Stimulated activated CD4-positive, alpha-beta T cell treated with anti-CD3 and anti-CD28 coated beads, Interleukin-1b, Interleukin-23, amount 100 ng/mL, for 1 hour (primary cell): ENCODE measurements at places on chromosomes 12 and 14.

DNA sequence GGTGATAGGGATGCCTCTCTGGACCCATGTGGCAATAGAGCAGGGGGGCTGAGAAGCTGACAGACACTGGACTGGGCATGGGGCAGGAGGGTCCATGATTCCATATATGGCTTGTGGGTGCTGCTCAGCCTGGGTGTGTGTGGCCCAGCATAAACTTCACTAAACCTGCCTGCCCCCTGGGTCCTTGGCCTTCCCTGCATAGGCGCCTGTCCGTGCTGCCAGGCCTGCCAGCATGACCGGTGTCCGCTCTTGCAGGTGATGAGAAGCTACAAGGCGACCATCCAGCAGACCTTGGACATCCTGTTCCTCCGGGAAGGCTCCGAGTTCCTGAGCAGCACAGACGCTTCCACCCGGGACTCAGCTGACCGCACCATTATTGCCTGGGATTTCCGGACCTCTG lies 61.6 kb downstream of the BEGAIN start:
- DNase-seq = no peak

- no peak for DNase-seq
These were observed 71.7 kb downstream of the ANO2 start for GRCh38 chr12:5873281-5873919.

DNA sequence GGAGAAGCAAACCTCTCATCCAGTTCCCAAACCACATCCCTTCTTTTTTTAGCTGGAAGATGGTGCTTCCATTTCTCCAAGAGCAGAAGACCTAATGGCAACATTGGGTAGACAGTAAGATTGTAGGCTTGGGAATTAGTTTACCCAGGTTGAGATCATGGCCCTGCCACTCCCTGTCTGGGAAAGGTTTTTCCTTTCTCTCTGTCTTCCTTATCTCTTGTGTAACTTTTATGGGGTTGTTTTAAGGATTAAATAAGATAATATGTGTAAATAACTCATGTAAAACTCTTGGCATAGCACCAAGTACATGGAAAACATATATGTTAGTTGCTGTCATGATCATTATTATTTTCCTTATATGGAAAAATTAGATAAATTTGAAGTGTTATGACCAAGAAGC lies 23.2 kb upstream of the PSMA6 start:
- no peak for DNase-seq

- no peak for DNase-seq
These were observed 53.1 kb downstream of the PPP1R36 start for GRCh38 chr14:64602826-64603225.

GRCh38 chr14:61599942-61600341 lies 95.4 kb upstream of the HIF1A start:
- DNase-seq = no peak

DNA sequence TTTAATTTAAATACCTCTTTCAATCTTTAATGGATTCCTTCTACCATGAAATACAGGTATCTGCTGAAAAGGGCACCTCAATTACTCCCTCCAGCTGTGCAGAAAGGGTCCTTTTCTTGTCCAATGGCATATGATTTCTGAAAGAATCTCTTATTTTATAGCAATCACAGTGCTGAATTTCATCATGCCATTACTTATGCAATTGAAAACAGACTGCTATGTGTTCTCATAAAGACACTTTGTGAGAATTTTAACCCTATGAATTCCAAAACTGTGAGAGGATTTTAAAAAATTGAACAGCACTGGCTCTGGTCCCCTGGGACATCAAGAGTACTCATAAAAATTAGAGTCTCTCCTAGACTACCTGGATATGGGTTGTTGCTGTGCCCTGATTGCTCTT lies 45.9 kb upstream of the CNOT2 start:
- no peak for DNase-seq

DNA sequence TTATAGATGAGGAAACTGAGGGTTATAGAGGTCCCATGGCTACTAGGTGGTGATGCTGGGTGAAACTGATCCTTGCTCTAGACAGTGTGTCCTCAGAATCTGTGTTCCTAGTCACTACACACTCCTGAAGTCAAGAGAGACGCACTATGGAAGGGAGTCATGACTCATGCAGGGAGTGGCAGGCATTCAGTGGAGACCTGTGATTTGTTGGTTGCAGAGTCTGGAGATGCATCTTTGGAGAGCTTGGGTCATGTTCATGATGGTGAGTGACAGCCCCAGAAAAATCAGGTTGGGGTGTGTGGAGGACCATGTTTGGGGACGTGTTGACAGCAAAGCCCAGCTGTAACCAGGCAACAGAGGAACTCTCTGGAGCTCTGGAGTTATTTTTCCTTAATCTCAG lies 38.0 kb upstream of the FBXO21 start:
- DNase-seq = no peak

DNA sequence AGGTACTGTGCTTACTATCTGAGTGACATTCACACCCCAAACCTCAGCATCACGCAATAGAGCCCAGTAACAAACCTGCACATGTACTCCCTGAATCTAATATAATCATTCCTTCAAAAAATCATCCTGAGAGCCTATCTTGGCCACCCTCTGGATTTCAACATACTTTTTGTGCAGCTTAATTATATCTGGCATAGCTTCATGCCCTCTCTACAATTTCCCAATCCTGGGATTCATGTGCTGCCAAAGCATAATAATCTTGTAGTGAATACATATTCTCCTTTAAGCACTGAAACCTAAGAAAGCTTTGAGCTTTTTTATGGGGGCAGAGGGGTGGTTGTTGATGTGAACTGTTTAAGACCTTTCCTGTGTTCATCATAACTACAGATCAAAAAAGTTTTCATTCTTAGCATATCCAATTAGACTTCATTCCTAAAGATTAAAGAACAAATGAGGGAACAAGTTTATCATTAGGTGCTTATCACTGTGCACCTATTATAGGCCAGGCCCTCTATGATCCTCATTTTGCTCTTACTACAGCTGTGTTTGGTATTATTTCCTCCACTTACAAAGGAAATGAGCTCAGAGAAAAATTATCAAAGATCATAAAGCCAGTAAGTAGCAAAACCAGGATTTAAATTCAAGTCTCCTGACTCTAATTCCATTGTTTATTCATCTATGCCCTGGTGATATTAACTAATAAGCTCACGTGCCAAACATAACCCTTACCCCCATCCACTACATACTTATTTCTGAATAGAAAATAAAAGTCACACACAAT lies 51.2 kb downstream of the SINHCAF start:
- DNase-seq = no peak

DNA sequence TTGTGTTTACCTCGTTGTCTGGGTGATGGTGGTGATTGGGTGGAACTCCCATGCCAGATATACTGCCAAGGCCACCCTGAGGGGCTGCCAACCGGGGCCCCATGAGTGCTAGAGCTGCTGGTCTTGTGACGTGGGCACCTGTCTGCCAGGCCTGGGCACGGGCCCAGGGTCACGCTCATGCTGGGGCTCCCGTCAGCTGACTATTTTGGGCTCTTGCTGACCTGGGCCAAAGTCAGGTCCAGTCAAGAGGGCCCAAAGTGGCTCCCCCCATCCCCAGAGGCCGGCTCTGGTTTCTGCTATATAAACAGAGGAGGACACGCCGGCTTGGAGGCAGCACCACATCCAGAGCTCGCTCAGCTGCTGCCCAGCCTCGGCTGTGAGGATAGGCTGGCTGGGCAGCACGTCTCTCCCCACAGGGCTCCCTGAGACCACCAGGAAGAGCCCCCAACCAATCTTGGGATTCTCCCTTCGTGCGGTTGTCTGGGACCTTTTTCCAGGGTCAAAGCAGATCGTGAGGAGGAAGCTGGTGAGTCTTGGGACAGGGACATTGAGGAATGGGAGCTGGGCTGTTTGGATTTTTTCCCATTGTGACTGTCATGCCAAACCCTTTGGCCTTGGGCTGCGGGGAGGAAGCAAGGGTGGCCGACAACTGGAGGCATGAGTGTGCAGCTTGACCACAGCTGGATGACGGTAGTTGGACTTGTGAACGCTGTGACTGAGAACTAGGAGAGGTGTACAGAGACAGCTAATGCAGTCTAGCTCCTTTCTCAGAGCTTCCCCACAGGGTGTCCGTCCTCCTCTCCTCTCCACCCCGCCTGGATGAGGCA lies 7.6 kb upstream of the NR4A1 start:
- no peak for DNase-seq

DNA sequence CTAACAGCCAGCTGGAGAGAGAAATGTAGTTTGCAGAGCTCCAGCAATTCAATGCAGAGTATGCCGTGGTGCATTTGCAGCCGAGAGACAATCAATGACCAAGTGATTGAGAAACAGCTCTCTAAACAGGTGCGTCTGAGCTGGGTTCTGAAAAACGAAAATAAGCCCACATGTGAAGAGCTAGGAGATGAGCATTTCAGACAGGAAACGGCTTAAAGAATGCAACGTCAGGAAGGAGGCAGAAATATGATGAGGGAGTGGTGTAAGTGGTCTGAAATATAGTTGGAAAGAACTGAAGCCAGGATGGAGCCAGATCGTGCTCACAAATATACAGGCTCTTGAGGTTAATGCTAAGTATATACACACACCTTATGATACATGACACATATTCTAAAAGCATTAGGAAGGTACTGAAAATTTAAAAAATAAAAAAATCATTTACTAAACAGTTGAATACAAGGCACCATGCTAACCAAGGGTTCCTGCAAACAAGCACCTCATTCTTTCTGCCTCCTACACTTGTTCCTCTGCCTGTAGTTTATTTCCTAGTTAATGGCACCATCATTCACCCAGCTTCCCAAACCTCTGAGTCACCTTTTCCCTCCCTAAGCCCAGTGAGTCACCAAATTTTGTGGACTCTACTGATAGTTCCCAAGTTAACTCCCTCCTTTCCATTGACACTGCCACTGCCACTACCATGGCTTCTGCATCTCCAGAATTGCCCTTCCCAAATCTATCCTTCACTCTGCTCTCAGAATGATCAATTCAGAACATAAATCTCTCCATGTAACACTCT lies 2.3 kb upstream of the GARIN2 start:
- DNase-seq = no peak

- DNase-seq = no peak
These were observed 58.3 kb upstream of the ANP32D start for GRCh38 chr12:48414021-48414420.

DNA sequence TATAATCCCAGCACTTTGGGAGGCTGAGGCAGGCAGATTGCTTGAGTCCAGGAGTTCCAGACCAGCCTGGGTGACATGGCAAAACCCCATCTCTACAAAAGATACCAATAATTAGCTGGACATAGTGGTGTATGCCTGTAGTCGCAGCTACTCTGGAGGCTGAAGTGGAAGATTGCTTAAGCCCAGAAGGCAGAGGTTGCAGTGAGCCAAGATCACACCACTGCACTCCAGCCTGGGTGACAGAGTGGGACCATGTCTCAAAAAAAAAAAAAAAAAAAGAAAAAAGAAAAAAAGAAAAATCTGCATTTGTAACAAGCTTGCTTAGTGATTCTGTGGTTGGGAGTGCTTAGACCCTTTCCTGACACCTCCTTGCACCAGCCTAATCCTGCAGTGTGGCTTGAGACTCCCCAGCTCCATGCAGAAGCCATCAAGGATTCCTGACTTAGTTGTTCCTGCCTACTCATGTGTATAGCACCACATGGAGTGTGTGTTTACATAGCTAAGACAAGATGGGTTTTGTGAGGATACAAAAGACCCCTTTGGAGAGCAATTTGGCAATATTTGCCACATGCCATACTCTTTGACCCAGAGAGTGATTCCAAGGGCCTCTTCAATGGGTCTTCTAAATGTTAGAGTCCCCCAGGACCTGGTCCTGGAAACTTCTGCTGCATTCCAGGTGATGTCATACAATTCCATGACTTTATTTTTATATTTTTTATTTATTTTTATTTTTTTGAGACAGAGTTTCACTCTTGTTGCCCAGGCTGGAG lies 5.1 kb upstream of the TMED10 start:
- no peak for DNase-seq

GRCh38 chr14:72740504-72740961 lies 153.4 kb downstream of the DPF3 start:
- no peak for DNase-seq

- no peak for DNase-seq
These were observed 59.7 kb downstream of the PLXNC1 start for GRCh38 chr12:94207849-94208621.

- no peak for DNase-seq
These were observed 44.1 kb downstream of the FAM222A start for GRCh38 chr12:109757671-109758265.

DNA sequence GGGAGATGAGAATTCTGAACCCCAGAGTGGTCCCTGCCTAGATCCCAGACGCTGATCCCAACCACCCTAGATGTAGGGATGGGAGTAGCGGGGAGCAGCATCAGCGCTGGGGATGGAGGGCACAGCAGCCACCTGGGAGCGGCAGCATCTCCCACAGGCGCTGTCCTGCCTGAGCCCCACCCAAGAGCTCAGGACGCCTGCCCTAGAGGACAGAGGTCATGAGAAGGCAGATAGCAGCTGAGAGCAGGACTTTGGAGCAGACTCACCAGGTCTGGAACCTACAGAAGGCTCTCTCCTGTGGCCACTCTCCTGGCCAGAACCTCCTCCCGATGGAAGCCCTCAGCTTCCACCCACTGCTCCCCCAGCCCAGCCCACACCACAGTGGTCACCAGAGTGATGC lies 7.2 kb downstream of the CCDC85C start:
- no peak for DNase-seq

GRCh38 chr12:48810903-48811431 lies 7.3 kb upstream of the CACNB3 start:
- DNase-seq = no peak

GRCh38 chr14:57848353-57848752 lies 17.5 kb downstream of the SLC35F4 start:
- no peak for DNase-seq

- DNase-seq = no peak
These were observed 278.1 kb upstream of the FAR2 start for GRCh38 chr12:28870839-28871440.

- DNase-seq = no peak
These were observed 23.0 kb upstream of the RAB21 start for GRCh38 chr12:71731439-71732356.

- DNase-seq = no peak
These were observed 108.7 kb downstream of the TTC8 start for GRCh38 chr14:88933191-88933590.

DNA sequence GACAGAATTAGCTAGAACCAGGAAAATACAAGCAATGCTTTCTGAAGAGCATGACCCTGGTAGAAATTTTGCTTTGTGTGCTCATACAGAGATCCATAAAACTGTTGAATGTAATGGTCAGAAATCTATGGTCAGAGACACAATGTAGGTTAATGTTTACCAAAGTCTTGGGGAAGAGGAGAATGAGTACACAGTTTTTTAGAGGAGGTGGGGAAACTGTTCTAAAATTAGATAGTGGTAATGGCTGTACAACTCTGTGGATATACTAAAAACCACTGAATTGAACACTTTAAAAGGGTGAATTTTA lies 109.5 kb upstream of the ARHGAP5 start:
- no peak for DNase-seq
